ENCODE measurements at places on chromosomes 7 and 10.

GRCh38 chr7:74178632-74179031 is 4.5 kb downstream of the EIF4H start:
- ATAC-seq: no peak

DNA sequence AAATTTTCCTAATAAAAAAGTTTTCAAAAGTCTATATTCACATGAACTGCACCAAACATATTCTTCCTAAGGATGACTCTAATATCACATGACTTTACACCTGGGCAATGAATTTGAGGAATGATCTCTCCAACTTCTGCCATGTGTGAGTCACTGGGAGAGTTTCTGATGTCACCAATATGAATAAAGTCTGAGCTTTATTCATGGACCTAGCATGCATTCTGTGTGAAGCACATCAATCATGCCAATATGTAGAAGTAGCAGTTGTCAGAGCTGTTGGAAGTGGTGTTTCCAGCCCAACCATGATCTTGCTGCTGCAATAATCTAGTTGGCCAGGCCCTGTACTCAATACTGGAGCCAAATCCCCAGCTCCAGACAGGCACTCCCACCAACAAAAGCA is 91.7 kb upstream of the IFRD1 start:
- ATAC-seq: peak; percentile 38

DNA sequence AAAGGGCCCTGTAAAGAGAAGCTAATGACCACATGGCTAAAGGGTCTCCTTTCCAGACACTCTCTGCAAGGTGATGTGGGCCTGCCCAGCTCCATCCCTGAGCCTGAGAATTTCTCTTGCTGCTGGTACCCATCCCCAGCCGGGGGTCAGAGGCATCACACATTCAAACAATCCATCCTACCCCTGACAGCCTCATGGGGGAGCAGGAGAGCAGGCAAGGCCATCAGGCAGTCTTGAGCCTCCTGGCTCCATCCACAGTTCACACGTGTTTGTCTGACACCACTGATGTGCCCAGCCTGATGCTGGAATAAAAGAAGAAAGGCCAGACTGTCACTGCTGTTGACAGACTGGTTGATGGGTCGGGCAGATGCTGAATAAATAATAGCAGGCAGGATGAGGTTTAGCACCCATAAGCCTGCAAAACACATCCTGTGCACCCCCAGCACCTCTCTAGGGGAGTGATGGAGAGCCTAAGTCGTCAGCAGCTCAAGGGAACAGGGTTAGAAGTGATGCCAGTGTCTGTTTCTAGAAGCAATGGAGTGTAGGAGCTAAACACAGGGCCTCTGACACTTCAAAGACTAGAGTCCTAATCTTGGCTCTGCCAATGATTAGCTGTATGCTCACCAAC is 43.5 kb downstream of the TLL2 start:
- ATAC-seq: peak; percentile 68

DNA sequence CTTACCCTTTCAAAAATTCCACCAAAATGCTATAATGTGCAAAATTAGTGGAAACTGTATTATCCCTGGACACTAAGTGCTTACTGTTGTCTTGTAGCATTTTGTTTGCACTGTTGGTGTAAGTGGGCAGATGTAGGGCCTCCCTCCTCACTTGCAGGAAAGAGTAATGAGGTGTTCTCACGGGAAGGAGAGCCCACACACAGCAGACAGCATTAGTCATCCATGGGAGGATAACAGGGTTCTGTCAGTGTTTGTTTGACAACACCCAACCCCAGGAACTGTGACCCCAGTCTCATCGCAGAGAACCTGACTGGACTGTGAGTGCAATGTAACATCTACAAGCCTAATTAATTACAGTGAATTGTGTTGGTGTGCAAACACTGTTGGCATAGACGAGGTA is 58.7 kb upstream of the VSTM2A start:
- no peak for ATAC-seq

DNA sequence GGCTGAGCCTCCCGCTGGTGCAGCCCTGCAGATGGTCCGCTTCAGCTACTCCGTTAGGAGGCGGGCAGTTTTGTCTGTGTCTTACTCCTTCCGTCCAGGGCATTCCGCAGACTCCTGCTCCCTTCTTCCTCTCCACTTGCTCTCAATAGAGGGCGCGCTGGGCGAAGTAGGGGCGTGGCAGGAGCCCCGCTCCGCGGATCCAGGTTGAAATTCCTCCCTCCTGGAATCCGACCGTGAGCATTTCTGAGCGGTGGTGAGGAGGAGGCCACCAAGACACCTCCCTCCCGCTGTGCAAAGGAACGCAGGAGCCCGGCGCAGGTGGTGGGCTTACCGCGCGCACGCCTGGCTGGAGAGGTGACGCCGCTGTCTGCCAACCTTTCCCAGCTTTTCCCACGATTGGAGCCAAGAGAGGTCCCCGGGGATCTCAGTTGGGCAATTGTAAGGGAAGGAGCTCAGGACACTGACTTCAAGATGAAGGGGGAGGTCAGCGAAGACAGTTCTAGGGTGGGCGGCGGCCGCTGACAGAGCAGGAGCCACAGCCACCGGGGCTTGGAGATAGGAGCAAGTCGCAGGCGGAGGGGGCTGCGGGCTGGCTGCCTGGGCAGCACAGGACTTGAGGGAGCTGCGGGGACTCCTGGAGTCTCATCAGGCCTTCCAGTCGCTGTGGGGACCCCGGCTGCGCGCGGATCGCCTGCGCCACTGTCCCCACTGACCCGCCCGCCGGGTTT is 1011.3 kb downstream of the XPNPEP1 start:
- ATAC-seq: peak; percentile 17

DNA sequence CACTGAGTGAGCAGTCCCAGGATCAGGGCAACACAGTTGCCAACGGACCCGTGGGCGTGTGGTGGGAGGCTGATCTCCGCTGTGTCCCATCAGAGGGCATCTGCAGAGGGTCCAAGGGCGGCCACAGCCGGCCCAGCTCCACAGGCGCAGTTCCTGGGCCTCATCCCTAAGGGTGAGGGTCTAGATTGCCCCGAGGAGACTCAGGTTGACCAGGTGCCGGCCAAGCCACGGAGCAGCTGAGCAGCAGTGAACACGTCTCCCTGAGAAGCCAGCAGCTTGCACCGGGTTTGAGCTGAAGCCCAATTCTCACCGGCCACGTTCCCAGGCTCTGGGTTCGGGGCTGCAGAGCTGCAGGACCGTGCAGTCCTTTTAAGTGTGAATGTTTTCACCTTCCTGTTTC is 58.8 kb upstream of the ADGRA1 start:
- ATAC-seq: no peak

- ATAC-seq: no peak
Measured at GRCh38 chr10:3241274-3241921, 68.8 kb upstream of the PITRM1 start.

- ATAC-seq: peak; percentile 45
Measured at GRCh38 chr10:48604991-48605508, at the start of gene ARHGAP22. Gene ARHGAP22, minus strand, starts transcription at chr10:48605073. Its CDS starts 277 bp downstream, at chr10:48604796.

- ATAC-seq: no peak
Measured at GRCh38 chr7:139918480-139918879, 89.4 kb downstream of the TBXAS1 start.
